CD4-positive, CD25-positive, alpha-beta regulatory T cell (primary cell): ENCODE measurements at places on chromosomes 2 and 18. TPM values are rescaled to one million over a fixed set of nuclear protein-coding genes. Genes with fewer than 3 reads are reported as not detected.

The MREG gene
- total RNA-seq, result 10.8 TPM

The SCN9A gene
- 0.57 TPM for total RNA-seq

The CHN1 gene
- 10.7 TPM for total RNA-seq

The SERPINB2 gene
- total RNA-seq, result not detected

The OSGEPL1 gene
- total RNA-seq, result 5.7 TPM

The MRO gene
- not detected for total RNA-seq

DNA sequence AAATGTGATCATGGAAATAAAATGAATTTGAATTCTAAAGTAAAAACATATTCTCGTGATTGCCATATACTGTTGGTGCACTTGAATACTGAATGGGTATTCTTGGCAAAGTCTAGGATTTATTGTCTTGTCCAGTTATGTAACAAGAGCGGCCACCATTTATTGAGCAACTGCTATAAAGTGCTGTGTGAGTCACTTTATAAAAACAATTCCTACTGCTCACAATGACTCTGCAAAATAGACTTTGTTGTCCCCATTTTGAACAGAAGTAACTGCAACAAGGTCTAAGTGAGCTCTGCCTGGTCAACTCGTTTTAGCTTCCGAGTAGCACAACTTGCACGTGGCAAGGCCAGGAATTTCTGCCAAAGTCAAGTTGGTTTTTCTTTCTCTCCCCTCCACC lies 995.6 kb upstream of the FANCL start:
- no peak overlapping the region for H3K4me3 ChIP-seq
- DNase-seq, result no peak
- H3K27me3 ChIP-seq, result no peaks in the 10 kb centered on the region
- H3K4me1 ChIP-seq, result no peaks in the 10 kb centered on the region
- H3K27ac ChIP-seq, result no peak overlapping the region
- H3K36me3 ChIP-seq, result no peaks in the 10 kb centered on the region

DNA sequence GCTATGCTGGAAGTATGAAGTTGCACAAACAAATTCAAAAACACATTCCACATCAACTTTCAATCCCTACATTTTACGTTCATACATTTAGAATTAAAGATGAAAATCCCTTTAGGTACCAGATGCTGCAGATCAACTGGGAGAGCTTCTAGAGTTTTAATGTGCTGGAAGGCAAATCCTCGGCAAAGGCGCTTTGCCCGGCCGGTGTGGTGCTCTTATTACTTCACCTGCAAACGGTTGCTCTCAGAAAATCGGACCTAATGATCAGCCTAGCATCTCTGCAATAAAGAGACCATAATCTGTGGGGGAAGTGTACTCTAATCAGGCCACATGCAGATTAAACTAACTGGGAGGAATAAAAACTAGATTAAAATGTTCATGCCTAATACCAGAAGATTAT lies 513.8 kb downstream of the ZEB2 start:
- no peaks in the 10 kb centered on the region for H3K27me3 ChIP-seq
- no peaks in the 10 kb centered on the region for H3K36me3 ChIP-seq
- H3K4me3 ChIP-seq, result no peak overlapping the region
- no peak for DNase-seq
- H3K27ac ChIP-seq, result no peak overlapping the region

GRCh38 chr2:150626934-150627411 lies 139.5 kb upstream of the RND3 start:
- DNase-seq, result no peak
- no peaks in the 10 kb centered on the region for H3K36me3 ChIP-seq
- no peak overlapping the region for H3K27ac ChIP-seq
- H3K4me3 ChIP-seq, result no peak overlapping the region
- no peaks in the 10 kb centered on the region for H3K27me3 ChIP-seq

DNA sequence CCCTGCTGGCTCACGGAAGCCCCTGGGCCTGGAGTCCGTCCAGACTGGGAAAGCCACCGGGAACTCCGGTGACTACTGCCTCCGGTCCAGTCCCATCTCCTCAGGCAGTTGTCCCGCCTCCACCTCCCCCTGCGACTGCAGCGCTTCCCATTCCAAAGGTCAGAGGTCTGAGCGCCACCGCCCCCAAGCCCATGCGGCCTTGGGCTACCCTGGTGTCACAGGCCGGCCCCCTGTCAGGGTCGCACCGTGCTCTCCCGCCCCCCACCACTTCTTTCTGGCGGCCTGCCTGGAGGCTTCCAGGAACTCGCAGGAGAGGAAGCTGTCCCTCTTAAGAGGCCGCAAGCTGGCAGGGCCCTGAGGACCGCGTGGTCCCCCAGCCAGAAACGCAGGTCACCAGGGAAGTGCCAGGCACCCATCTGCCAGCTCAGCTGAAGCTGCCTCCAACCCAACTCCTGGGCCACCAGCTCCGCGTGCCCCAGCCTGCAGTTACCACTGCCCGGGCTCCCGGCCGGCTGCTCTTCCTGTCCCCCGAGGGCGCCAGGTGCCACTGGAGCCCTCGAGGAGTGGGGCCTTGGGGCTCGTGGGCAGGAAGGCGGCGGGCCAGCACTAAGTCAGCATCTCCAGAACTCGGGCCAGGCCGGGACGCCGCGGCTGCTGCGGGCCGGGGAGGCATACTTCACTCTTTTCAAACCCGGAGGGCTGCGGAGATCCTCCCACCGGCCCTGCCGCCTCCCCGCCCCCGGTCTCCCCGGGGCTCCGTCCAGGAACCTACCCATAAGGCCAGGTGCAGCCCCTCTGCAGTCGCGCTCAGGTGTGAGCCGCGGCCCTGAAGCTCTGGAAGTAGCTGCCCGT lies 83.3 kb upstream of the POMC start:
- H3K4me1 ChIP-seq, result peaks cover 15% of the 10 kb centered on the region
- no peaks in the 10 kb centered on the region for H3K27me3 ChIP-seq
- H3K36me3 ChIP-seq, result peaks cover 29% of the 10 kb centered on the region
- H3K27ac ChIP-seq, result peak overlapping the region; percentile 59
- peak; percentile 47 for DNase-seq

DNA sequence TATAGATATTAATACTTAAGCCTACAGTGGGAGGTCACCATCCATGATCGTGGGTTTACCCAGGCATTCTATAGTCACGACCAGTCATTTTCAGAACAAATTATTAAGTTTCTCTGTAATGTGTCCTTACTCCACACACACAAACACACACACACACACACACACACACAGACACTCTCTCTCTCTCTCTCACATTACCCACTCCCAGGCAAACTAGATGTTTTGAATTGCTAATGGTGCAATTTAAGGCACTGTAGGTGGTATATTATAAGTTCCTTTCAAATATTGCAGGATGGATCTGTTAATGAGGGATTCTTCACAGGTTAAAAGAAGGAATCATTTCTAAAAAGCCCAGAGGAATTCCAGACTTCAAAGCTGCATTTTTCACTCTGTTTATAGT lies 657.8 kb downstream of the MBD2 start:
- no peaks in the 10 kb centered on the region for H3K27me3 ChIP-seq
- no peaks in the 10 kb centered on the region for H3K4me1 ChIP-seq
- no peak for DNase-seq
- H3K36me3 ChIP-seq, result no peaks in the 10 kb centered on the region
- no peak overlapping the region for H3K4me3 ChIP-seq

GRCh38 chr18:25834061-25834460 lies 256.4 kb downstream of the SS18 start:
- H3K27me3 ChIP-seq, result no peaks in the 10 kb centered on the region
- no peaks in the 10 kb centered on the region for H3K36me3 ChIP-seq
- no peak overlapping the region for H3K4me3 ChIP-seq
- no peak overlapping the region for H3K27ac ChIP-seq
- no peaks in the 10 kb centered on the region for H3K4me1 ChIP-seq

GRCh38 chr2:205107810-205108209 lies 562.5 kb downstream of the PARD3B start:
- no peaks in the 10 kb centered on the region for H3K27me3 ChIP-seq
- no peaks in the 10 kb centered on the region for H3K4me1 ChIP-seq
- no peak overlapping the region for H3K27ac ChIP-seq
- no peak for DNase-seq
- H3K36me3 ChIP-seq, result no peaks in the 10 kb centered on the region
- no peak overlapping the region for H3K4me3 ChIP-seq

DNA sequence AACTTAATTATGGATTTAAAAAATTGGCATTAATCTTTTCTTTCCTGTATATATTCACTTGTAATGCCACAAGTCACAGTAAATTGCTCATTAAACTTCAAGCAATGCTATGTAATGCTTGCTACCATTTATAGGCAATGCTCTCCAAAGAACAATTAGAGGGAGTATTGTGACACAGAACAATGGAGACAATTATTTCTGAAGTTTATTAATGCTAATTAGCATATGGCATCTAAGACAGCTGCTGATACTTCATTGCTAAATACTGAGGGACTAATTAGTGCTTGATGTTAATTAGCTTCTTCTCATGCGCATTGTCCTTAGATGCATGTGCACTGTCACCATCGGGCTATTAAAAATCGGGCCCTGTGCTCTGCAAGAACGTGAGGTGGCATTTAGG lies 1012.8 kb downstream of the SOCS6 start:
- no peaks in the 10 kb centered on the region for H3K4me1 ChIP-seq
- no peak overlapping the region for H3K4me3 ChIP-seq
- H3K27ac ChIP-seq, result no peak overlapping the region
- DNase-seq, result no peak
- no peaks in the 10 kb centered on the region for H3K27me3 ChIP-seq

GRCh38 chr18:46377557-46377956 lies 273.4 kb downstream of the HAUS1 start:
- no peaks in the 10 kb centered on the region for H3K36me3 ChIP-seq
- H3K27ac ChIP-seq, result no peak overlapping the region
- H3K4me3 ChIP-seq, result no peak overlapping the region

DNA sequence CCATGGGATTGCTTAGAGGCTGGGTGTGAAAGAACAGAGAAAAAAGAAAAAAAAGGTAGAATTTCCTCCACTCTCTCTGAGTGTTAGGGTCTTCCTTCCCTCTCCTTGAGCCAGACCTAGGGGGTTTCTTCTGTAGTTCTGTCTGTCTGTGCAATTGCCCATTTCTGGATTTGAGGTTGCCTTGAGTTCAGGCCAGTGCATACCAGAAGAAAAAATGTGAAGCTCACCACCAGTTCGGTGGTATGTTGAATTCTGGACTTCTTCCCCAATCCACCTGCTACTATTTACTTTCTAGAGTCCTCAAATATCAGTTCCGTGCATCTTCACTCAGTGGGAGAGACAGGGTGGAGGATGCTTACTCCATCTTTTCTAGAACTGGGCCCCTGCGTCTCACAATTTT lies 15.3 kb upstream of the SELENOI start:
- no peaks in the 10 kb centered on the region for H3K36me3 ChIP-seq
- H3K27me3 ChIP-seq, result no peaks in the 10 kb centered on the region
- no peak overlapping the region for H3K4me3 ChIP-seq
- H3K4me1 ChIP-seq, result no peaks in the 10 kb centered on the region

DNA sequence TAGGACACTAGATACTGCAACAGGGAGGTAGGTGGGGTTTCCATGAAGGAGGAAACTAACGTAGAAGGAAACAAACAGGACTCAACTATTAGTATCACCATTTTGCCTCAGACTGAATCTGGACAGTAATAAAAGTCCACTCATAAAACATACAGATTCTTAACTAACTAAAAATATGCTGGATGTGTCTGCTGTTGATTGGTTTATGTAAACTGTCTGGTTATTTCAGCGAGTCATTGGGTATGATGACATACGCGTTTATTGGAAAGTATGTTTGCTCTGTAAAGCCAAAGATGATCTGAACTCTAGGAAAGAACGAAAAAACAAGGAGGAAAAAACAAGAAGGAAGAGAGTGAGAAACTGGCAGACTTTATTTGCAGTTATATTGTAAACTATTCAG lies 1816.1 kb upstream of the LRRTM1 start:
- no peak overlapping the region for H3K4me3 ChIP-seq
- H3K36me3 ChIP-seq, result no peaks in the 10 kb centered on the region
- H3K4me1 ChIP-seq, result no peaks in the 10 kb centered on the region
- DNase-seq, result no peak
- no peaks in the 10 kb centered on the region for H3K27me3 ChIP-seq

DNA sequence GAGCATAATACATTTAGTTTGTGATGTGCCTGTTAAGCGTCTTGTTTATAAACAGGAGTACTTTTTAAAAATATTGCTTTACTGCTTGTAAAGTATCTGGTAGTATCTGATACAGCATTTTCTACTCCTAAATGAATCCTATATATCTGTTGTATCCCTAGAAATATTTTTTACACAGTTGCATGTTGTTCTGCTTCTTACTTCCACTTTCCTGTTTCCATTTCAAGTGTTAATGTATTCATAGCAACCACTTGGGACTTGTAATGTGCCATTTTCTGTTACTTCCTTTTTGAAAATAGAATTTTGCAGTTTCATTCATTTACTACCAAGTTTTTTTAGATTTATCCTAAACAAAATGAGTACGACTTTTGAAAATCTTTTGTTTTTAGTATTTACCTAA lies 24.9 kb downstream of the CCNT2 start:
- no peak overlapping the region for H3K27ac ChIP-seq
- H3K4me3 ChIP-seq, result no peak overlapping the region
- H3K27me3 ChIP-seq, result no peaks in the 10 kb centered on the region
- no peak for DNase-seq

DNA sequence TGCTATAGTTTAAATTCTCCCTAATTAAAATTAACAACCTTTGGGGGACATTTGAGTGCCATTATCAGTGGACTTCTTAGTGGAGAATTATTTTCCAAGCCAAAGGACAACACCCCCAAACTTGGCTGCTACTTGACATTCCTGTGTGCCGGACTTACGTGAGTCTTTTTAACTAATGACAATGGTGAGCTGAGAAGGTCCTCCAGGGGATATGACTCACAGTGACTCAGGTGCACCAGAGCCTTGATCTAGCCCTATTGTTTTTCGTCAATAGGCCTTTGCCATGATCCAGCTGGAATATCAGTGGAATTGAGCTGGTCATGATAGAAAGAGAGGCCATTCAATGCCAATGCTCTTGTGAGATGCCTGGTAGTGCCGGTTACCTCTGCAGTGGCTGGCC lies 118.1 kb upstream of the CXCR4 start:
- H3K4me3 ChIP-seq, result no peak overlapping the region
- H3K36me3 ChIP-seq, result no peaks in the 10 kb centered on the region
- no peak for DNase-seq
- peaks cover 19% of the 10 kb centered on the region for H3K4me1 ChIP-seq
